ENCODE measurements at places on chromosomes 3 and 15.
A peak's percentile ranks its signal among the peaks of the same experiment; 100 is the strongest.

- peak; percentile 0 for DNase-seq
Measured at GRCh38 chr15:99925661-99926461, 192.6 kb upstream of the LYSMD4 start.

- no peak for DNase-seq
Measured at GRCh38 chr3:117633207-117633606, 923.6 kb downstream of the TUSC7 start.

GRCh38 chr3:186514296-186515002, 29.7 kb downstream of the CRYGS start:
- no peak for DNase-seq

DNA sequence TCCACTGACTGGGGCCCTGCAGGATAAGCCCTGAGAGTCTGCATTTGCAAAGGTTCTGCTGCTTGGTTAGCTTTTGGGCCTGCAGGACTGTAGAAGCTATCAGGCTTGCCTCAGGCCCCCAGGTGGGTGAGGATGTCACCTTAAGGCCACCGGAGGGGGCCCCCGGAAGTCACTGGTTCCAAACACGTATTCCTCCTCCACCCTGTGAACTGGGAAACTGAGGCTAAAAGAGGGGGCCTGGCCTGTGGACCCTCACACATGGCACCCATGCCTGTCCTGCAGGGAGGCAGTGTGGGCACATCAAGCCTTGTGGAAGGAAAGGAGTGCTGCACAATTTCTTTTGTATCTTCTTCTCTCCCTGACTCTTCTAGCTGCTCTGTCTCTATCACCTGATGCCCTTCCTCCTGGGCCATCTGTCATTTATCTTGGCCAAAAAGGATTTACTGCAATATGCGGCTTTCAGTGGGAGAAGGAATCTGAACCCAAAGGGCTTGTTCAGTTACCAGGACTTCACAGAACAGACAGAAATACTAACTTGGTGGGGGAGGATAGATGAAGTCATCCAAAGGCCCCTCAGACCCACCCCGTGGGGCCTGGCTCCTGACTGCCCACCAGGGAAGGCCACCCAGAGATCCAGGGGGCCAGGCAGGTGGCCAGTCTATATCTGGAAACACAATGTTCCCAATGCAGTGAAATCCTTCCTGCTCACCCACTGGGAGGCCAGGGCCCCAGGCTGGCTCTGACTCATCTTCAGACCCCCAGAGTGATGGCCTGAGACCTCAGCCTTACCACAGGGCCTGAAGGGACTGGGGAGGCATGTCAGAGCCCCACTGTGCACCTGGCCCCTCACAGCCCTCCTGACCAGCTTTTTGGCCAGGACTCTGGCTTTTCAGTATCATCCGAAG, 18.3 kb downstream of the UBAP1L start:
- DNase-seq: no peak

DNA sequence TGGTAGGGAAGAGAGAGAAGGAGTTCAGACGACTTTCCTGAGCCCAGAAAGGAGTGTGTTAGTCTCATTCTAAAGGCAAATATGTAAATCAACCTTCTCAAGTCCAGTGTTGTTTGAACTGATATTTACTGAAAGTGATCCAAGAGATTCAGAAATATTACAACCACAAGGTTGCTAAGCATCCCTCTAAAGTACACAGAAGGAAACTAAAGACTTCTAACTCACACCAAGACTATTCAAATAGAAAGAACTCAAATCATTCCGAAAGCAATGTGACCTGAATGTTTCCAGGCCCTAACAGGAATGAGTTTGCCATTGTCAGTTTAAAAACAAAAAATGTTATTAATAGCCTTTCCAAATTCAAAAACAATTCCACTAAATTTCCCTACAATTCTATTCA, 56.9 kb upstream of the VGLL3 start:
- DNase-seq: no peak

GRCh38 chr3:195761123-195761566, 40.4 kb downstream of the MUC20 start:
- no peak for DNase-seq

DNA sequence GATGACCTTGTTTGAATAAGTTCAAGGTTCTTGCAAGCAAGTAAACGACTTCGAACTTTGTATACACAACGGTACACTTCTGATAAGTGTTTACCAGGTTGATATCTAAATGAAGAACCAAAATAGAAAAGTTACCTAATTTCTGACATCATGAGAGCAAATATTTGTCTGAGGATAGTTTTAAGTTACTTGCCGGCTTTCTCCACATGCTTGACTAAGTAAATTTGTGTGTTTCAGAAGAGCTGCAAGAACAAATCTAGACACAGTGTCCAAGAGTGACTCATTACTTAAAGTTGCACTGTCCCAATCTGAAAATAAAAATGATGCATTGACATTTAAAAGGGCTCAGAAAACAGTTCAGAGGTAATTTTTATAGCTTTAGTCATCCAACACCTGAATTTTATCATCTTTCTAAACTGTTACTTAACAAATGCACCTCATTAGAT, 115.1 kb downstream of the HERC1 start:
- DNase-seq: no peak

- DNase-seq: no peak
Measured at GRCh38 chr15:51224428-51224827, 114.0 kb downstream of the CYP19A1 start.

DNA sequence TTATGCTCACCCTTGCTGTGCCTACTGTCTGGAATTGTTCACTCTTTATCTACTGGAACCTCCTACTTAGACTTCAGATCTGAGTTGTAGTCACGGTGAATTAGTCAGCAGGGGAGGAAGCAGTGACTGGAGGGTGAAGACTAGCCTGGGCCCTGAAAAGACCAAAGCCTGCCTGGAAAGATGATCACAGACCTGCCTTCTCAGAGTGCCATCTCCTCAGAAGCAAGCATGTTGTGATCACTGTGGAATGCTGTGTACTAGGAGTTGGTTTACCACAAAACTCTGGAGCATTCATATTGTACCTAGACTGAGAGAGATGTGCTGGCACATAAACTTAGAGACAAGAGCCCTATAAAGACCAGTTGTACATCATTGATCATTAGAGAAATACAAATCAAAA, 100.7 kb upstream of the SCN10A start:
- no peak for DNase-seq

DNA sequence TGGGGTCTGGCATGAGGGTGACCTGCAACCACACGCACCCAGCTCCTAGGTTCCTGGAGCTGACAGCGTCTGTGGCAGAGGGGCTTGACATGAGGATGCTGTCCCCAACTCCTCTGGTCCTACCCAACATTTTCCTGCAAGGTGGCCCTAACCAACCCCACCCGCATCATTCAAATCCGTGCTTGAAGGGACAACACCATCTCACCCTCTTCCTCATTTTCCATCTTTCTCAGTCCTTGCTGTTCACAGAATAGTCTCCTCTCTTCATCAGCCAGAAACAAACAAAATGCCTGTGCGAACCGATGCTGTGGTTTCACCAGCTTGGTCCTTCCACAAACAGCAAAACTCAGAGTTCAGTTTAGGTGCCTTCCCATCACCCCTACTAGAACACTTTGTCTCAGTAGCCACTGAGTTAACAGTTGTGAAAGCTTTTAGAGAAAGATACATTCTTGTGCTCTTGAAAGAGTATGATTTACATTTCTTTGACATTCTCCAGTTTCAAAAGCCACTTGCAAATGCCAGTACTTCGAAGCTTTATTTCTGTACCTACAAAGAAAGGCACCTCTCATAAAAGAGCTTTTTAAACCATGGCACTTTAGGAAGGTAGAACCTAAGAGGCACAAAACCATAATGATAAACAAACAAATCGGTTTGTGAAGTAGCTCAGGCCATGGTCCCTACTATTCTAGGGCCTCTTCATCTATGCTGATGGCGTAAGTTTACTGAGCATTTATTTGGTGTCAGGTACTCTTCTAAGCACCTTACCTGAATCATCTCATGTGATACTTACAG, 360.1 kb downstream of the SHQ1 start:
- DNase-seq: no peak

DNA sequence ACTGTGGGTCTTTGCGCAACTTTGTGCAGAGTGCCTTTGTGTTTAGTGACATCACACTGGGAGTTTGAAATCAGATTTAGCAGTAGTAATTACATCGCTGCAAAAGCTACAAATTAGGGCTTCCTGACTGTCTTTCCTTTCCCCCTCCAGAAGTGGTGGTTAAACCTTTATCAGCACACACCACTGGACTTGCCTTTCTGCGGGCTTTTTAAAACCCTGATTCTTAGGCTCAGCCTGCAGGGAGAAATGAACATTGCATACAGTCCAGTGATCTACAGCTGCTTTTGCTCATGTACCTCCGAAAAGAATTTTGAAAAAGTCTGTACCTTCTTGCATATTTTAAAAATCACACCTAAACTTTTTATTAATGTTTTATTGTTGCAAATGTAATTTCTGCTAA, 219.7 kb upstream of the NAALADL2 start:
- no peak for DNase-seq

DNA sequence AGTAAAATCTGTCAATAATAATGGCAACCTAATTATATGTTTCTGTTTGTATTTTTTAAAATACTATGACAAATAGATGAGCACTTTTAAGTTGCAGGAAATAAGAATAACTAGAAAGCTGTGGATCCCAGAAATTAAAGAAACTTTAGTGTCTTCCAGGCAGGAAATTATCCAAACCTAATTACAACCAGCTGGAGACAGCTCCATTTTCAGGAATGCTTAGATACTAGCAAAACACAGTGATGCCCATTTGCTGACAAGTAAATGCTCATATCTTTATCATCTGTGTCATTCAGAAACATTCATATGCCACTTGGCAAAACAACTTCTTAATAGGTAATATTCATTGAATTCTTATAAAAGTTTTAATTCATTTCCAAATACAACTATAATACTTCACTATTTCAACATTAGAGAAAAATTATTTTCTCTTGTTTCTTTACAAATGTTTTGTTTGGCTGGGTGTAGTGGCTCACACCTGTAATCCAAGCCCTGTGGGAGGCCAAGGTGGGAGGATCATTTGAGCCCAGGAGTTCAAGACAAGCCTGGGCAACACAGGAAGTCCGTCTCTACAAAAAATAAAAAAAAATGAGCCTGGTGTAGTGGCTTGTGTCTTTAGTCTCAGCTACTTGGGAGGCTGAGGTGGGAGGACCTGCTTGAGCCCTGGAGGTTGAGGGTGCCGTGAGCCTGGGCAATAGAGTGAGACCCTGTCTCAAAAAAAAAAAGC, 169.1 kb upstream of the TSPAN3 start:
- no peak for DNase-seq

- no peak for DNase-seq
Measured at GRCh38 chr15:98758224-98758623, 109.9 kb downstream of the IGF1R start.

- no peak for DNase-seq
Measured at GRCh38 chr15:74631935-74632560, 16.4 kb downstream of the CLK3 start.

GRCh38 chr15:67785431-67785830, 39.9 kb upstream of the SKOR1 start:
- no peak for DNase-seq

DNA sequence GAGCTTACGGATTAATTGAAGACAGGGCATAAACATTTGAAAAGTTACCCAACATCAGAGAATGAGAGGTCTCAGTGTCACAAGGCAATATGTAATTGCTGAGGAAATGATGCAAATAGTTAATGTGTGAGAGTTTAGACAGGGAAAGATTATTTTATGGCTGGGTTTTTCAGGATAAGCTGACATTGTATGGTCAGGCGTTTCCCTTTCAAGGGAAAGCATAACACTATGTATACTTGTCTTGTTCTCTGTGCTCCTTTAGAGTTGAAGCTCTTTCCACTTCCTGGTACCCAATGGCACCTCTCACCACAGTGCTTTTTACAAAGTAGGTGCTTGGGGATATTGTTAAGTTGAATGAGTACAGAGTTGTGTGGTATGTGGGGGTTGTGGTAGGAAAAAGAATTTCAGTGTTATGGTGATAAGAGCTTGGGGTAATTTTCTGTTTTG, 19.9 kb downstream of the IQGAP1 start:
- DNase-seq: no peak

DNA sequence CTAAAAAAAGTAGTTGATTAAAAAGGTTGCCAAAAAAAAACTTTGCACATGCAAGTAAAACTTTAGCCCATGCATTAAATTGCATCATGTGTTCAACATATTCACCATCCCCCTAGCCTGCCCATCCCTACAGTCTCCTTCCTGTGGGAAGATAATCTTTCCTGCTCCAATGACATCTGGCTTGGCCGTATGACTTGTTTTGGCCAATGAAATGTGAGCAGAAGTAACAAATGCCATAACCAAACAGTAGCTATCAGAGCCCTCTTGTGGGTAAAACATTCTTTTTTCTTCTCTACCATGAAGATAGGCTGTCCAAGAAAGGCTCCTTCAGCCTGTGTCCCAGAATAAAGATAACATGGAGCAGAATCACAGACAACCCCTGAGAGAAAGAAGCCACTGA, 15.3 kb downstream of the ERC2 start:
- no peak for DNase-seq

DNA sequence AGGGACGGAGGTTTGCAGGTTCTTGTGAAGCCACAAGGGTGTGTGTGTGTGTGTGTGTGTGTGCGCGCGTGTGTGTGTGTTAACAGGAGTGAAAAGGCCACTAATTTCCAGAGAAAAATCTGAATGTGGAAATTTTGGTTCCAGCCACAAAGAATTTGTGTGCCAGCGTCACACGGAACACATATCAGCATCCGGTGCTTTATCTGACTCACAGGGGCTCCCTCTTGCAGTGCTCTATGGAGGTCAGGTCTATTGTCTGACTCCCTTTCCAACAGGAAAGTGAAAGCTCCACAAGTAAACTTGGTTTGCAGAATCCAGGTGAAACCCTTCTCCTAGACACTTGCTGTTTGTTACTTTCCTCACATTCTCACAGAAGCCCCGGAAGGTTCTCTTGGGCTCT, 6.2 kb downstream of the CLDN11 start:
- DNase-seq: no peak
